ENCODE measurements at places on chromosomes 3 and 15. TPM values are rescaled to one million over a fixed set of nuclear protein-coding genes. Genes with fewer than 3 reads are reported as not detected.

DNA sequence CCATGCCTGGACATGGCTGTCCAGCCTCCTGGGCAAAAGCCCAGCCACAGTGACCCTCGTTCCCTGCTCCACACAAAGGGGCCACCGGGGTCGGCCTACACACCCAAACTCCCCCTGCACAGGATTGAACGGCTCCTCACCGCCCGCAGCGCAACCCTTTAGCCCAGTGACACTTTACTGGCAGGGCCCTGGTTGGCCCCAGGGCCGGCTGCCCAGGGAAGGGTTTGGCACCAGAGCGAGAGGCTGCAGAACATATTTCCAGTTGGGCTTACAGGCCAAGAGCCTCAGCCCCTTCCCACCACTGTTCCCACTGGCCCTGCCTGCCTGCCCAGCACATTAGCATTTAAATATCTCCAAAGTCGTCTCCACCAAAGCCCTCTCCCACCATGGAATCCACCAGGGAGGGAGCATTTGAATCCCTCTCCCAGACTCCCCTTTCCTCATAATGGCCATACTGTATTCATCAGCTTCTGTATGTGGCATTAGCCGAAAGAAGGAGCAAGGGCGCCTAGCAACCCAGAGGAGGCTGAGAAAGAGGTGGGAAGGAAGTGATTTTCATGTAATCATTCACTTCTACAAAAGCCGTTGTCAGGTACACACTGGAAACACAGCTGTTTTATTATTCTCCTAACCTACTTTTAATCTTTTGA is 85.4 kb downstream of the SLC6A11 start:
- DNase-seq: no peak

- no peak for DNase-seq
Observed at GRCh38 chr3:157956850-157957249, 149.4 kb downstream of the SHOX2 start.

Gene NOX5
- total RNA-seq: not detected

Gene PARP15
- 0.80 TPM for total RNA-seq

- DNase-seq: no peak
Observed at GRCh38 chr3:1191026-1191425, 98.2 kb downstream of the CNTN6 start.
